Suprapubic skin (tissue), 4 donors: ENCODE measurements at places on chromosomes 5 and 9. TPM values are rescaled to one million over a fixed set of nuclear protein-coding genes. Genes with fewer than 3 reads are reported as not detected.

GRCh38 chr5:173201636-173202265 lies 33.3 kb downstream of the NKX2-5 start:
- no peak for DNase-seq

- DNase-seq, result no peak
These were observed 173.5 kb downstream of the SLC12A2 start for GRCh38 chr5:128257076-128257475.

DNA sequence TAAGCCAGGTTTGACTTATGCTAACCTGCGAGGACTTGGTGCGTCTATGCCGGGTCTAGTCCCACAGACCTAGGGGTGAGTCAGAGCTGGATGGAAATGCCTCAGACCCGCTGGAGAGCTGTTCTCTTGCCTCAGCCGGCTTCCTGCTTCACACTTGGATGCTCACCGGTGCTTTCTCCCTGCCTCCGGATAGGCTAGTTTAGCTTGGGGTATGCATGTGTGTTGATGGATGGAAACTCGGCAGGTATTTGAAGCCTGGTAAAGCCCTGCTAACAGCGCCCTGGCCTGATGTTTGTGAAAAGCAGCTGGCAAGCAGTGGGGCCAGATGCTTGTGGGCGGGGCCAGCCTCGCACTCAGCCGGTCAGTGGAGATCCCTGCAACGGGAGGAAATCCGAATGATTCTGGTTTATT lies 29.3 kb downstream of the PRRC2B start:
- DNase-seq, result no peak

The CCDC192 gene
- 3.1 TPM for total RNA-seq

DNA sequence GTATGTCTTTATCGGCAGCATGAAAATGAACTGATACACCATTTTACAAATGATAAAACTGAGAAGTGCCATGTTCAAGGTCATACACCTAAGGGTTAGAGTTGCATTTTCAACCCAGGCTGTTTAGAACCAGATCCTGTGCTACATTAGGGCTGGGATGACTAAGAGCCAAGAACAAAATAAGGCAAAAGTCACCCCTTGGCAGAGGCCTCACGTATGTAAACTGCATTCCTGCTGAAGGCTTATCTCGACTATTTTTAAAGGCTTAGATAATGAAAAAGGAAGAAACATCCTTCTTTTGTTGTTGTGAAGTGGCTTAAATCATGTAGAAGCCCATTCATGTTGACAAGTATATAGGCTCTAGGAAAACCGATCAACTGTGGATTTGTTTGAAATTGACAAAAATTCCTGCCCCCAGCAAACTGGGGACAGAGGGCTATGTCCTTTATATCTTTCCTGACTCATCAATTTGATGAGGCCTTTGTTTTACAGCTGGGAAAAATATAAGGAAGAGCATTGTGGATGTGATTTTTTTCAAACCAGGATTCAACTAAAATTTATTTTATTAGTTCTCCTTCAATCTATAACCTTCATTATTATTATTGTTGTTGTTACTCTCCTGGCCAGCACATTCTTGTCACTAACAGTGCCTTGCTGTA lies 196.5 kb downstream of the SNX18 start:
- DNase-seq, result no peak

The SLC4A9 gene
- 0.56 TPM for total RNA-seq

DNA sequence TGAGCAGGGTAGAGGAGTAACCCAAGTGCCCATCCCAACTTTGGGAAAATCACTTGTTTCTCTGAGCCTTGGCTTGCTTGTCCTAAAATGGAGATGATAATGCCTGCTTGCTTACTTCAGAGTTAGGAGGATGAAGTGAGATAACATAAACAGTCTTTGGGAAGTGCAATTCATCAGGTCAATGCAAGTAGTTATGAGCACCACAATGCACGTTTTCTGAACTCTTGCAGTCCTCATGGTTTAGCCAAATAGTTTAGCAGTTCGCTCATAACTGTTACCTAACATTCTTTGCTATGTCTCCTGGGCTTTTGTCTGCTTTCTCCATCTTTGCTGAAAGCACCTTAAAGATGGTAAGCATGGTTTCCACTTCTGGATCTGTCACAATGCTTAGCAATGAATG lies 270.0 kb downstream of the ADAMTSL1 start:
- DNase-seq, result no peak

The CAMK2A gene
- total RNA-seq, result not detected

DNA sequence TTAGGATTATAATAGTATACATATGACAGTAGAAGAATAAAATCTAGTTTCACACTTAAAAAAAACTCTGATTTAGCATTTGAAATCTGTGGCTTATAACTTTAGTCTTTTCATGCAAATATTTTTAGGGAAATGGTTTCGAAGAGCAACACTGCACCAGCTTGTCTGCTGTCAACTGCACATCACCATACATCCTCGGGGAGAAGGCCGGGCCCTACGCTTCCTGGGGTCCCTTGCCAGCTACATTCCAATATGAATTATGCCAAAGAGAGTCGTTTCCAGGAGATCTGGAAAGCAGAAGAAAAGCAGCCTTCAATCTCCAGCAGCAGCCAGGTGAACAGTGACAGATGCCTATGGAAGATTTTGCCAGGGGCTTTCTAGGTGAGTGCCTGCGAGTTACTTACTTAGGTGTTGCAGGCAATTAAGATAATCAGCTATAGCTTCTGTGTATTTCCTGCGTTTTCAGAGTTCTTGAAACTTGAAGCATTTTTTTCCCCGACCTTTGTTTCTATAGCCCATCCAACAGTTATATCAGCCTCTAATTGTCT lies 166.8 kb downstream of the TRPM3 start:
- DNase-seq, result no peak

DNA sequence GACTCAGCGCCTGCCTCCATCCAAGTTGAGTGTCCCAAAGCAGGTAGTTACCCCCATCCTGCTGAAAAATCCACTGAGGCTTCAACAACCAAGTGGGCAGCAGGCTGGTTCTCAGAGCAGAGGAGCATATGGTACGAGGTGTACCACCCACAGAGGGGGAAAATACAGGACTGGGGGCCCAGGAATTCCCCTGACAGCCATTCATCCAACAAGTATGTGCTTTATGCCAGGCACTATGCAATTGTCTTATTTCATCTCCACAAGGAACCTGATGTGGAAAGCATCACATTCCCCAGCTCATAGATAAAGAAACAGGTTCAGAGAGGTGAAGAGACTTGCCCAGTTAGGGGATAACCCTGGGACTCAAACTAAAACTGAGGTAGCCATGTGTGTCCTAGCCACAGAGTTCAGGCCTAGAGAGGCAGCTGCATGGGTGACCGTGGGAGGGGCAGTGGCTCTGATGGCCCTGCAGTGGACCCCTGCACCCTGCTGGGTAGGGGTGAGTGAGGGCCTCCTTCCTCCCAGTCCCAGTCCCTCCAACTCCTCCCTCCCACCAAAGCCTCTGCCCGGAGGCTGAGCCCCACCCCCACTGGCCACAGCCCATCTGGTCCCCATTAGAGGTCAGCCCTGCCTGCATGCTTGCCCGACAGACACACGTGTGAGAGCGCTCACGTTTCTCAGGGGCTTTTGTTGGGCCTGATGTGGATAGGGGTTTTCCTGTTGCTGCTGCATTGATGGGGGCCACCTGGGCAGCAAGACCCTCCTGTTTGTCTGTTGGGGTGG lies 11.5 kb downstream of the PDLIM4 start:
- DNase-seq, result no peak

DNA sequence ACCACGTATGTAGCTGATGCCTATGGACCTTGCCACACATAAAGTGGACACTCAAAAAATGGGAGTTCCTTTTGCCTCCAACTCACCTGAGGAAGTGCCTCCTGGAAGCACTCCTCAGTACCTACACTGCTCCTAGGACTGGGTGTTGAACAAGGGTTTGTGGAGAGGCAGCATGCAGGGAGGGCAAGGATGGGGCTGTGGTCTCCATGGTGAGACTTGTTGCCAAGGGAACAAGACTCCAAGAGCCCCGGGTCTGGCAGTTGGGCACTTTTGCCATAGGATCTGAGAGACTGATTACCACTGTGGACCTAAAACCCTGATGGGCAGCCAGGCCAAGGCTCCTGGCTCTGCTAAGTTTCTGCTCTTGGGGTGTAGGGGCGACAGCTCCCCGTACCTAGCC lies 6.9 kb upstream of the NR5A1 start:
- no peak for DNase-seq

The CFAP90 gene
- not detected for total RNA-seq

The GBGT1 gene
- 3.0 TPM for total RNA-seq

GRCh38 chr9:34623374-34624235 lies 3.3 kb upstream of the DCTN3 start:
- DNase-seq, result no peak

The SPAG8 gene
- total RNA-seq, result 0.52 TPM

DNA sequence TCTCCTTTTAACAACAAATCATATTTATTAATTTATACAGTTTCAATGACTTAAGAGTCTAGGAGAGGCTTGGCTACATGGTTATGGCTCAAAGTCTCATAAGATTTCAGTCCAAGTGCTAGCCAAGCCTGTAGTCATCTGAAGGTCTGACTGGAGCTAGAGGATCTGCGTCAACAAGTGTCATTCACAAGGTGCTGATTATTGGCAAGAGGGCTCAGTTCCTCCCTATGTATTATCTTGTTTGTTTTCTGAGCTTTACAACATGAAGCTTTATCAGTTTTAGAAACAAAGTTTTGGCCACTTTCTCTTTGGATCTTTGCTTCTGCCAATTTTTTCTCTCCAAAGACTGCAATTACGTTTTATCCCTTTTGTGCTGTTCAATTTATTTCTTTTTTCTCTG lies 94.7 kb downstream of the RICTOR start:
- DNase-seq, result no peak

- no peak for DNase-seq
These were observed 278.0 kb downstream of the NTRK2 start for GRCh38 chr9:84947412-84947972.
